ENCODE measurements at places on chromosomes 6 and 20. TPM values are rescaled to one million over a fixed set of nuclear protein-coding genes. Genes with fewer than 3 reads are reported as not detected.
A peak's percentile ranks its signal among the peaks of the same experiment; 100 is the strongest.

The TPX2 gene
- 179 TPM for total RNA-seq

The PNPLA1 gene
- total RNA-seq: not detected

The PSORS1C2 gene
- not detected for total RNA-seq

The SPACA1 gene
- not detected for total RNA-seq

The KCNS1 gene
- 0.79 TPM for total RNA-seq

The TTLL9 gene
- not detected for total RNA-seq

The C6orf52 gene
- total RNA-seq: 1.2 TPM

DNA sequence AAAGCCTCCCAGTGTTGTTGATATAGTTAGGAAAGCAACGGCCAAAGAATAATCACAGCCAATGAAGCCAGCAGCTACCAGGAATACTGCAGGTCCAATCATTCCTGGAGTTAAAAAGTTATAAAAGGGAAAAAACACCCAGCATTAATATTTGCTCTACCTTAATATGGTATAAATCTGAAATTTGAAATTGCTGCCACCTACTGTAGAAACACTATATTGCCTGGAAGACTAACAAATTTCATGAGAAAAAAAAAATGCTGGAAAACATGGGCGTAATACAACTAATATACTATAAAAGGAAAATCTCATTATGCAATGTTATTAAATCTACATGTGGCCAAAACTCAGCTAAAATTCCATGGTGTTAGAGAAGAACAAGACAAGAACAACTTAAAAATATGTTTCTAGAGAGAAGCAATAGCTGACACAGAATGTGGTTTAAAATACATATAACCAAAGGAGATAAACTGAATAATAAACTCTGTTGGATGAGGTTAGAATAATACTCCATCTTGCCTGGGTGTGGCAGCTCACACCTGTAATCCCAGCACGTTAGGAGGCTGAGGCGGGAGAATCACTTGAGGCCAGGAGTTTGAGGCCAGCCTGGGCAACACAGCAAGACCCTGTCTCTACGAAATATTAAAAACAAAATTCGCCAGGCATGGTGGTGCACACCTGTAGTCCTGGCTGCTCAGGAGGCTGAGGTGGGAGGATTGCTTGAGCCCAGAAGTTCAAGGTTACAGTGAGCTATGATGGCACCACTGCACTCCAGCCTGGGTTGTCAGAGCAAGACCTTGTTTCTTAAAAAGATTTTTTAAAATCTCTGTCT is 43.1 kb downstream of the SLC17A5 start:
- no peaks in the 10 kb centered on the region for H3K27me3 ChIP-seq
- peaks cover 7% of the 10 kb centered on the region for H3K4me1 ChIP-seq
- H3K4me3 ChIP-seq: no peak overlapping the region
- H3K27ac ChIP-seq: no peak overlapping the region
- DNase-seq: no peak
- H3K36me3 ChIP-seq: peaks cover 13% of the 10 kb centered on the region

GRCh38 chr6:79710127-79710526 is 79.0 kb downstream of the SH3BGRL2 start:
- H3K4me1 ChIP-seq: no peaks in the 10 kb centered on the region
- no peak overlapping the region for H3K4me3 ChIP-seq
- no peak overlapping the region for H3K27ac ChIP-seq
- peaks cover 9% of the 10 kb centered on the region for H3K27me3 ChIP-seq

DNA sequence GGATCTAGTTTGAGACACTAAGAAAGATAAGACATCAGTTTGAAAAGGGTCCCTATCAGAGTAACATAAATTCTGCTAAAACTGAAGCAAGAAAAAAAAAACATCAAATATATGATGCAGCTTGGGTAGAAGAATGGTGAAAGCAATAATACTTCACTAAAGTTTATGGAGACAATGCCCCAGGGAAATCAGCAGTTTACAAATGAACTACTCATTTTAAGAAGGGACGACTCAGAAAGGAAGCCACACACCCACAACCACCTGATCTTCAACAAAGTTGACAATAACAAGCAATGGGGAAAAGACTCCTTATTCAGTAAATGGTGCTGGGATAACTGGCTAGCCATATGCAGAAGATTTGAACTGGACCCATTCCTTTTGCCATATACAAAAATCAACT is 143.5 kb downstream of the TPBG start:
- no peak overlapping the region for H3K27ac ChIP-seq
- H3K36me3 ChIP-seq: no peaks in the 10 kb centered on the region
- H3K4me1 ChIP-seq: no peaks in the 10 kb centered on the region
- DNase-seq: no peak
- no peaks in the 10 kb centered on the region for H3K27me3 ChIP-seq

DNA sequence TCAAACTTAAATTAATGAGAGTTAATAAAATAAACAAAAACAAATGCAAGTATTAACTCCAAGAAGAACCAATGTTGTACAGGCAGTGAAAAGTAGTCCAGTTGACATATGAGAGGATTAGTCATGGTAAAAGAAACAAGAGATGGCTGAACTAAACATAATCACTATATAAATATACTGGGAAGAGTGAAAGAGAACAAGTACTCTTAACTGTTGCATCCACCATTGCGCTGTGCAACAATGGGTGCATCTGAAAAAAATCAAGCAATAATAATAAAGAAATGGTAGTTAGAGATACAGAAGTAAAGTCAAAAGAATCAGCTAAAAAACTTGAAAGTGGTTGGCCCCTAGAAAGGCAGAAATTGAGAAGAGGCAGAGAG is 16.6 kb downstream of the HLA-F start:
- H3K27ac ChIP-seq: no peak overlapping the region
- no peak for DNase-seq
- H3K36me3 ChIP-seq: no peaks in the 10 kb centered on the region
- H3K4me1 ChIP-seq: peaks cover under 1% of the 10 kb centered on the region
- H3K27me3 ChIP-seq: no peaks in the 10 kb centered on the region

- H3K4me1 ChIP-seq: no peaks in the 10 kb centered on the region
- H3K27me3 ChIP-seq: no peaks in the 10 kb centered on the region
- H3K4me3 ChIP-seq: no peak overlapping the region
- H3K27ac ChIP-seq: no peak overlapping the region
- DNase-seq: no peak
- no peaks in the 10 kb centered on the region for H3K36me3 ChIP-seq
Measured at GRCh38 chr6:67748521-67748920, 886.6 kb upstream of the ADGRB3 start.

GRCh38 chr6:109298605-109299264 is 83.5 kb downstream of the CD164 start:
- H3K36me3 ChIP-seq: no peaks in the 10 kb centered on the region
- H3K27ac ChIP-seq: no peak overlapping the region
- H3K4me1 ChIP-seq: peaks cover 3% of the 10 kb centered on the region
- H3K27me3 ChIP-seq: no peaks in the 10 kb centered on the region
- no peak overlapping the region for H3K4me3 ChIP-seq

DNA sequence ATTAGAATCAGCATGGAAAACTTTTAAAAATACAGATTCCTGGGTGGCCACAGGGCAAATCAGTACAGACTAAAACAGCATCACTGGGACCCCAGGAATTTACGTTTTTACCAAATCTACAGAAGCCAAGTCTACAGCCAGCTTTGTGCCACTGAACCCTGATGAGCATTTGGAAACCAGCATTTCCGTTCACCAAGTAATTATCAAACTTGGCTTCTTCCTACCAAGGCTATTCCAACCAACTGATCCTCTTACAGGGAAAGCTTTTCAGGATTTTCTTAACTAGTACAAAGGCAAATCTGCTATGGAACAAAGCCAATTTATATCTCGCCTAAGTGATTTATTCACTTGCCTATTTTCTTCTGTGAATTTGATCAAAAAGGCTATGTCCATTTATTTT is 47.0 kb downstream of the PLAGL1 start:
- no peaks in the 10 kb centered on the region for H3K27me3 ChIP-seq
- no peak overlapping the region for H3K4me3 ChIP-seq
- no peaks in the 10 kb centered on the region for H3K4me1 ChIP-seq
- H3K36me3 ChIP-seq: no peaks in the 10 kb centered on the region

GRCh38 chr6:158284007-158284875 is 28.0 kb upstream of the TULP4 start:
- H3K4me1 ChIP-seq: peaks cover 34% of the 10 kb centered on the region
- peak overlapping the region; percentile 44 for H3K27ac ChIP-seq
- H3K27me3 ChIP-seq: no peaks in the 10 kb centered on the region
- H3K36me3 ChIP-seq: no peaks in the 10 kb centered on the region
- DNase-seq: peak; percentile 30

DNA sequence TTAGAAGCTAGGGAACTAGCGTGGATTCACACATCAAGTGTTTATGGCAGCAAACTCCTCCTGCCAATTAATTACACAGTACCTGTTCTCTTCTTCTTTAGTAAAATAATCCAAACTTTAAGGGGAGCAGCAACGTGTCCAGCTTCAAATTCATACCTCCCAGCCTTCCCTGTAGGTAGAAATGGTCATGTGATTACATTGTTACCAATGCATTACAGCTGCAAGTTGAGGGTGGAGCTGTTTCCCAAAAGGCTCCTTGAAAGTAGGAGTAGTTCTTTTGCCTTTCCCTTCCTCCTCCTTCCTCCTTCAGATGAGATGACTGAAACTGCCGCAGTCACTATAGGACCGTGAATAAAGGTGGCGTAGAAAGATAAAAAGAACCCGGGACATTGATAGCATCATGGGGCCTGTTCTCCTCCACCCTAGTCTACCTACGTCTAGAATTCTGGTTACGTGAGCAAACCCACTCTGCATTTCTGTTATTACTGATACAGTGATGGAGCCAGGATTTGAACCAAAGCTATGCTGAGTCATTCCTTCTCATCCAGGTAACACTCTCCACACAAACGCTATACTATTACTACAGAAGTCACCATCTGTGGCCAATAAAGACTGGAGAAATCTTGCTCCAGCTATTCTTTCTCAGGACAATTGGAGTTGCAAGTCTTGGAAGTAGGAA is 18.2 kb downstream of the LINC00237 start:
- peaks cover 51% of the 10 kb centered on the region for H3K27me3 ChIP-seq
- no peaks in the 10 kb centered on the region for H3K4me1 ChIP-seq
- no peak overlapping the region for H3K27ac ChIP-seq
- DNase-seq: no peak
- no peak overlapping the region for H3K4me3 ChIP-seq
- H3K36me3 ChIP-seq: no peaks in the 10 kb centered on the region

GRCh38 chr20:5657190-5657875 is 92.9 kb upstream of the SHLD1 start:
- no peaks in the 10 kb centered on the region for H3K36me3 ChIP-seq
- no peak for DNase-seq
- no peak overlapping the region for H3K4me3 ChIP-seq
- peaks cover 47% of the 10 kb centered on the region for H3K4me1 ChIP-seq

DNA sequence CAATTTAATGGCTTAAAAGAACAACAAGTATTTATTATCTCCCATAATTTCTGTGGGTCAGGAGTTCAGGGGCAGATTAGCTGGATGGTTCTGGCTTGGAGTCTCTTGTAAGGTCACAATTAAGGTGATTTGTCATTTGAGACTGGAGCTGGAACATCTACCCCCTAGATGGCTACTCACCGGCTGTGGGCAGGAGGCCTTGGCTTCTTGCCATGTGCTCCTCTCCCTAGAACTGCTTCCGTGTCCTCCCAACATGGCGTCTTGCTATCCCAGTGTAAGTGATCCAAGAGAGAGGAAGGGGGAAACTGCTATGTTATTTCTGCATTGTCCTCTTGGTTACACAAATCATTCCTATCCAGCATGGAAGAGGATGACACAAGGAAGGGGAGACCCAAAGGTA is 210.2 kb upstream of the ECI2 start:
- H3K27me3 ChIP-seq: peaks cover 17% of the 10 kb centered on the region
- H3K4me1 ChIP-seq: peaks cover 2% of the 10 kb centered on the region
- DNase-seq: no peak
- H3K27ac ChIP-seq: no peak overlapping the region
- H3K36me3 ChIP-seq: no peaks in the 10 kb centered on the region

DNA sequence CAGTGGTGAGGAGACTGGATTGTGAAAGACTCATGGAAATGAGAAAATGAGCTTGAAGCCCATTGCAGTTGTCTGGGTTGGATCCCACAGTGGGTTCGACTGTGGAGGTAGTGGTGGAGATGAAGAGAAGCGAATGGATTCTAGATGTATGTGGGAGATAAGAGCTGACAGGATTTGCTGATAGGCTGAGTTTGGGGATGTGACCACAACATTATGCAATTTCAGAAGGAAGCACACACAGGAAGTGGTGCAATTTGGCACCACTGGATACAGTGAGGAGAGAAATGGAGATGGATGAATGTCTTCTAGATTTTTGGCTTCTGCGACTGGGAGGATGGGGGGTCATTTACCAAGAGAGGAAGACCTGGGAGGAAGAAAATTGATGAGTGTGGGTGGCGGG is 64.4 kb upstream of the MAFB start:
- peaks cover 20% of the 10 kb centered on the region for H3K4me1 ChIP-seq
- H3K27me3 ChIP-seq: no peaks in the 10 kb centered on the region
- no peak overlapping the region for H3K27ac ChIP-seq
- DNase-seq: no peak
- no peak overlapping the region for H3K4me3 ChIP-seq

GRCh38 chr20:17612287-17612991 is 42.6 kb downstream of the DSTN start:
- H3K27ac ChIP-seq: peak overlapping the region; percentile 90
- H3K27me3 ChIP-seq: no peaks in the 10 kb centered on the region
- H3K4me1 ChIP-seq: peaks cover 36% of the 10 kb centered on the region
- no peak overlapping the region for H3K4me3 ChIP-seq

DNA sequence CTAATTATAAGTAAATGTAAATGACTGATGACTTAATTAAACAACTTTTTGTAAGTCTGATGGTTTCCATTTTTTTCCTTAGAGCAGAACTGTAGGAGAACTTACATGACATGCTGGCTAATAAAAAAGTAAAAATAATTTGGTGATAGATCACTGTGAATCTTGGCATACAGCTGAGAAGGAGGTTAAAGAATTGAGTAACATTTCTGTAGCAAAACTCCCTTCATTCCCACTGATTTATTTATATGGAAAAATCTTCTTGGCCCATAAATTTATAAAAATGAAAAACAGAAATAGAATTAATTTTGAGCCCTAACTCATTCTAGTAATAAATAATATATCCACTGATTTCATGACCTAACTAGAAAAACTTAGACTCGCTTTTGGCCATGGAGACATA is 48.1 kb downstream of the SLC22A3 start:
- H3K4me3 ChIP-seq: no peak overlapping the region
- H3K4me1 ChIP-seq: peaks cover 7% of the 10 kb centered on the region
- no peak overlapping the region for H3K27ac ChIP-seq
- no peak for DNase-seq
- no peaks in the 10 kb centered on the region for H3K36me3 ChIP-seq
- H3K27me3 ChIP-seq: peaks cover 15% of the 10 kb centered on the region

- no peak overlapping the region for H3K4me3 ChIP-seq
- H3K4me1 ChIP-seq: peaks cover 11% of the 10 kb centered on the region
- H3K27ac ChIP-seq: no peak overlapping the region
- H3K27me3 ChIP-seq: no peaks in the 10 kb centered on the region
Measured at GRCh38 chr6:142746524-142746923, 198.5 kb downstream of the HIVEP2 start.

GRCh38 chr20:63574156-63574828 is at the start of gene HELZ2:
Gene HELZ2, minus strand, starts transcription at chr20:63574239. Its CDS starts 1,854 bp downstream, at chr20:63572385.
- peaks cover 1% of the 10 kb centered on the region for H3K4me1 ChIP-seq
- peaks cover 2% of the 10 kb centered on the region for H3K27me3 ChIP-seq
- H3K27ac ChIP-seq: peak within 1 kb of the TSS; percentile 60
- peak within 1 kb of the TSS; percentile 70 for H3K4me3 ChIP-seq
- peak; percentile 78 for DNase-seq
- H3K36me3 ChIP-seq: no peaks in the 10 kb centered on the region

Measured in activated CD4-positive, alpha-beta T cell treated with anti-CD3 and anti-CD28 coated beads for 36 hours (primary cell).